ENCODE measurements at places on chromosomes 4 and X.

DNA sequence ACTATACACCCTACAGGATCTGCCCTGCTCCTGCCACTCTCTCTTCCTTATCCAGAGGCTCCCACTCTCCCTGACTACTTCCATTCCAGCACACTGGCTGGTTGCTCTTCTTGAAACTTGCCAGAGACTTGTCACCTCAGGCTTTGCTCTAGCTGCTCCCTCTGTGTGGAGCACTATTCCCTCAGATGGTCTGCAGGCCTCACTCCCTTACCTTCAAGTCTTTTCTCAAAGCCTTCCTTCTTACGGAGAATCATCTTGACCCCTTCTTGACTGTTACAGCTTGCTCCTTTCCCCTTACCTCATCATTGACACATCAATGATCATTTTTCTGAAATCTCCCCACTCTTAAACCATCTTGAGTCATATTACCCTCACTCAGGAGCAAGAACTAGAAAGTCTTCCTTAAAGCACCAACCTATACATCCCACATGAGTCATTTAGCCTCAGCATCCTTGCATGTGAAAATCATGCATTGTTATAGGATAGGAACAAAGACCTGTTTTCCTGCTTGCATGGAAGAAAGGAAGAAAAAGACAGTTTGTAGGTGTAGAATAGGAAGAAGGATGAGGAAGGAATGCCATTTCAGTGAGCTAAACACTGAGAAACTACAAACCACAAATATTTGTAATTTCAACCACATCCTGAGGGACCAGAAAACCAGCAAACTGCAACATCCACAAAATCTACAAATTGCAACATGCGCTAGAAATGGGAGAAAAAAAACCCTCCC lies 55.7 kb downstream of the ANTXR2 start:
- DNase-seq: no peak

DNA sequence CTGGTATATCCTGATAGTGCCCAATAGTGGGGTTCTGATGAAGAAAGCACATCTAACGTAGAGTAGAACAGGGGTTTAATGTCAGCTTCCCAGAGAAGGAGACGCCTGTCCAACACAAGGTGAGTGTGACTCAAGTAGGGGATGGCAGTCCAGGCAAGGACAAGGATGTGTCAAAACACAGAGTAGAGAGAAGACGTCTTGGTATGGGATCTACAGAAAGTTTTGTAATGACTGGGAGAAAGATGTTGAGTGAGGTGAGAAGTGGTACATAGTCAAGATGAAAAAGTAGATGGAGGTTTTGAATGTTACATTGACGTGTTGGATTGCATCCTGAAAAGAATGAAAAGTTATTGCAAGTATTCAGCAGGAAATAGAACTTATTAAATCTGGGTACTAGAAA lies 124.4 kb downstream of the TMA16 start:
- DNase-seq: no peak

GRCh38 chr4:94827481-94828110 lies 69.8 kb downstream of the BMPR1B start:
- no peak for DNase-seq

GRCh38 chrX:12804655-12805054 lies 13.4 kb downstream of the PRPS2 start:
- no peak for DNase-seq

DNA sequence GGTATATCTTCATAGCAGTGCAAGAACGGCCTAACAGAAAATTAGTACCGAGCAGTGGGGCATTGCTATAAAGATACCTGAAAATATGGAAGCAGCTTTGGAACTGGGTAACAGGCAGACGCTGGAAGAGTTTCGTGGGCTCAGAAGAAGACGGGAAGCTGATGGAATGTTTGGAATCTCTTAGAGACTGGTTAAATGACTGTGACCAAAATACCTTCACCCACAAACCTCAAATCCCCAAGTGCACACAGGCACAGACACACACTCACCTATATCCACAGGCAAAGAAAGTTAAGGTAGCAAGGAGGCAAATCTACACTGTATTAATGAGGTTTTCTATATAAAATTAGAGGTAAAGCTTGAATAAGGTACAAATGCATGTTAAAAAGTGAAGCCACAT lies 14.6 kb upstream of the SPRY1 start:
- DNase-seq: no peak

DNA sequence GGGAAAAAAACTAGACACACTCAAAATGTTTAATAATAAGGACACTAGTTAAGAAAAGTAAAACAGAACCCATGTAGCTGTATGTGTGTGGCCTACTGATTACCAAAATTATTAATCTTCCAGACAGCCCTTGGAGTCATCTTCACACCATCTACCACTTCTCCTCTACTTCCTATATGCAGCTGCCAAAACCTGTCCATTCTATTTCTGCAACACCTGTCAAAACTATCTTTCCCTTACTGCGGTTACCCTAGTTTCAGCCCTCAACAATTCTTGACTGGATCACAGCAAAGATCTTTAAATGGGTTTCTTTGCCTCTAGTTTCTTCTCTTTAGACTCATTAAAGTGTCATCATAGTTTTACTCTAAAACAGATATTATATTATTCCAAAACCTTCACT lies 72.6 kb downstream of the GPR82 start:
- DNase-seq: no peak

DNA sequence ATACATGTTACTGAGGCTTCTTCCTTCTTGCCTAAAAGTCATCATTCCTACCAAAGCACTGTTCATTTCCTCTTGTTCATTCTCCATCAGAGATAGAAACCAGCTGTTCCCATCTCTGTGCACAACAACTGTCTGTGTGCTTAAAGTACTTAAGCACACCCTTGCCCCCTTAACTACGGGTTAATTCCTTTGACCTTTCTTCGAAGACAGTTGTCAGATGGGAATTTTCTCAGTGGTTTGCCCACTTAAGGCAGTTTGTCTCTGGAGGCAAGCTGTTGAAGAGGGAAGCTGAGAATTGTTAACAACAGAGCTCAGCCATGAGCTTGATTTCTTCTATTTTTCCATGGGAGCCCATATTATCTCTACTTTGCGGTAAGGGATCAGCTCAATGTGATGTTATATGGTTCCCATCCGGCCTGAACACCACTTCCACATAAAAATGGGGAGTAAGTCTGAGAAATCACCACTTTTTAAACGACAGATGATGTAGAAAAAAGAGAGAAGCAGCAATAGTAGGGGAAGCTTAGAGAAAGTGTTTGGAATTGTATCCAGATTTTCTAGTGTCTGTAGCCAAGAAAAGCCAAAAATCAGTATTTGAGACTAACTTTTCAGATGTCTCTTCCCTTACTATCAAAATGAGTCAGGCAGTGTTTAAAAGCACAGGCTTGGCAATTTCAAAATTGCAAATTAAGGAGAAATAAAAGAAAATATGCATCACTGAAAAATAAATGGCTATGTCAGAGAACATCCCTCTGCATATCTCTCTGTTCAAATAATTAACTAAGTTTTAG lies 194.4 kb downstream of the SLIT2 start:
- DNase-seq: no peak

- no peak for DNase-seq
Observed at GRCh38 chr4:170226288-170226687, 136.5 kb upstream of the AADAT start.

GRCh38 chr4:142832022-142832421 lies 14.1 kb downstream of the INPP4B start:
- DNase-seq: no peak

GRCh38 chr4:107404591-107405300 lies 315.3 kb downstream of the PAPSS1 start:
- DNase-seq: no peak

GRCh38 chr4:156223985-156224384 lies 270.3 kb upstream of the CTSO start:
- DNase-seq: no peak

- DNase-seq: no peak
Observed at GRCh38 chrX:153411255-153411987, at the start of gene ZFP92. ZFP92 (plus strand) TSS chrX:153411472; CDS start chrX:153418323, 6,851 bp downstream.

- no peak for DNase-seq
Observed at GRCh38 chr4:3640587-3640962, 108.4 kb upstream of the LRPAP1 start.

- no peak for DNase-seq
Observed at GRCh38 chr4:97691111-97691605, 452.1 kb downstream of the STPG2 start.

DNA sequence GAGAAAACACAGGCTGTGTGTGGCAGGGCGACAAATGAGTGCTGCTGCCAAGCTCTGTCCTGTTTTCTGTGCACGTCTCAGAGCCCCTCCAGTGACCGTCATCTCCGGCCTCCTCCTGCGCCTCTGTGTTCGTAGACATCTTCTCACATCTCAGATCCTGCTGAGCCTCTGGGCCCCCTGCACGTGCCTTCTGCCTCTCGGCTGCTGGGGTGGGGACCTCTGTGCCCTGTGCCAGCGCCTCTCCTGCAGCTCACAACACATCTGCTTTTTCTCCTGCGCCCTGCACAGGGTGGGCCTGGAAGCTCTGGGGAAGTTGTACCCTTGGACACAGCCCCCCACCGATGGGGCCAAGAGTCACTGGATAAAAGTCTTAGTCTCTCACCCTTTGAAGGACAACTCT lies 2.4 kb upstream of the CTAG2 start:
- no peak for DNase-seq

GRCh38 chrX:153057281-153057680 lies 1.0 kb downstream of the PNMA3 start:
- no peak for DNase-seq

- DNase-seq: no peak
Observed at GRCh38 chr4:54662901-54663585, 5.3 kb downstream of the KIT start.

- no peak for DNase-seq
Observed at GRCh38 chrX:11119313-11119943, 8.3 kb downstream of the HCCS start.

- DNase-seq: no peak
Observed at GRCh38 chr4:150321113-150321512, 242.9 kb downstream of the DCLK2 start.

DNA sequence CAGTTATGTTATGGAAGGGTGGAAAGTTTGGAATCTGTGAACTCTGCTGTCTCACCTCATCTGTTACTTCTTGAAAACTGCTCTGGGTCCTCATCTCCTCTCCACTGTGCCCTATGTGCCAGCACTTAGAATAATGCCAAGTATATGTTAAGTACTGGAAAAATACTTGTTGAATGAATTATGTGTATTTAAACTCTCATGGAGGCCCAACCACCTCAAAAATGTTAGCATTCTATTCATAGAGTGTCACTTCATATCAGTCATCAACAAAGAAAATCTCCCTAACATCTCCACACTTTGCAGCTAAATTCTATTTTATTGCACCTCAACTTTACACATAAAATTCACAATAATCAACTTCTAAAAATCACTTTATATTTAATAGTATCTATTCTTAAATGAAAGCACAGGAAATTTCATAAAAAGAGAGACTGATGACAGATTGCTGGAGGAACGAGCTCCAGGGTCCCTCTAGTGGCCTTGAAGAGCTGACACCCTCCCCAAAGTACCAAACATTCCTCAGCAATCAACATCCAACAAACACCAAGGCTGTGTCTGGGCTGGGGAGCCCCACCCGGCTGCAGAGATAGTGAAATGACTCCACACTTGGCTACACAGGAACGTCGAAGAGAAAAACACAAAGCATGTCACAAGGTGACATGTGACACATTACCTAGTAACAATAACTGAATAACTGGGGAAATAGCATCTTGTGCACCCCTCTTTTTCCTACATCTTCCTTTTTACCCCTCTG lies 45.8 kb downstream of the SLC39A8 start:
- DNase-seq: peak; percentile 21

DNA sequence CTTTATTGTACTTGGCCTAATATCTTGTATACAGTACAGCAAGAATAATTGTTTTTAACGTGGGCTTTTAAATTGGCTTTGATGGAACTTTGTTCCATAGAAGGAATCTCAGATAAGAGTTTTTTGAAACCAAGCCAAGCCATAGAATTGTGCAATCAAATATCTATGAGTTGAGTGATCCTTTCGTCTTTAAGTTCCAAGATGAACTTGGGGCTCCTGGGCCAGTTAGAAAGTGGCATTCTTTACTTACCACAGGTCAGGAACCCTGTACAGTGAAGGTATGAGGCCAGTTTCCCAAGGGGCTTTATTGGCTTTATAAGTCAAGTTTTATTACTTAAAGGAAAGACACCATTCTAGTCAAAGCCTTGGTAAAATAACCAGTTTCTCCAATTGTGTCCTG lies 2104.2 kb downstream of the PCDH7 start:
- no peak for DNase-seq

DNA sequence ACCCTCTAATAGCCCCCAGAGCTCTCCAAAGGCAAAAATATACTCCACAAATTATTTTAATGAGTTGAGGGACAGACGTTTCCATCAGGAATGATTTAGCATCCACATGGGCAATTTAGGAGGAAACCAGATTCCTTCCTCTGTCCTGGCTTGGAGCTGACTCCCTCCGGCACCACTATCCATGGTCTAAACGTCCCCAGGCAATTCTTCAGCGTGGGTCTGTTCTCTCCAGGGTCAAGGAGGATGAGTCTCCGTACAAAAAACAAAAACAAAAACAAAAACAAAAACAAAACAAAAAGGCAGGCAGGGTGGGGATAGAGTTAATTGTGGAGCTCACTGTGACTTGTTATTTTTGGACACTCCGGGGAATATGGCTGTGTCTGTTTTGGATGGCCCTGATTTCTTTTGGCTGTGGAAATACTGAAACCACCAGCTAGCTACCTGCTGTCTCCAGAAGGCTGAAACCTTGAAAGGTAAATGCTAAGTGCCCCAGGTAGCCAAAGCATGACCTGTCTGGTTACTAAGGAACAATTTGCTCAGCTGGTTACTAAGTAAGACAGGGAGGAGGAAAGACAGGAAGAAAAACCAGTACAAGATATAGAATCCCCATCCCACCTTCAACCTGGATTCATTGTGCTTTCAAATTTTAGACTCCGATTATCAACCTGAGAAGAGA lies 419.1 kb upstream of the LCORL start:
- DNase-seq: no peak

All from HepG2 (cell line).